ENCODE measurements at places on chromosomes 3 and 15.

GRCh38 chr3:193051314-193051713, 133.7 kb upstream of the MB21D2 start:
- no peak for DNase-seq

GRCh38 chr15:84659904-84660781, 2.1 kb upstream of the NMB start:
- no peak for DNase-seq

DNA sequence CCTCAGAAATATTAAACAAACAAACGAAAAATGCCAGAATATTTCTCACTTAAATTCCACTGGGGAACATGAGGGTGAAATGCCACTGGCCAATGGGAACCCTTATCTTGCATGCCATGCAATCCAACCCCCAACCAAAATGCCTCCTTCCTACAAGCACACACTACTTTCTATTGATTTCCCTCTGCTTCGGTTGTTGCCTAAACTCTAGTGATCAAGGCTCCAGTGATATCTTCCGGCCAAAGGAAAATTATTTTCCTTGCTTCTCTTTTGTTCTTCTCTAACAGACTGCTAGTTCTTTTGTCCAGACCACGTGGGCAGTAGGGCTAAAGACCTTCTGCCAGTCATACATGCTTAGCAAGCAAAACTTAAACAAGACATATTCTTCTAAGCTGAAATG, 115.7 kb downstream of the TMCC1 start:
- no peak for DNase-seq

DNA sequence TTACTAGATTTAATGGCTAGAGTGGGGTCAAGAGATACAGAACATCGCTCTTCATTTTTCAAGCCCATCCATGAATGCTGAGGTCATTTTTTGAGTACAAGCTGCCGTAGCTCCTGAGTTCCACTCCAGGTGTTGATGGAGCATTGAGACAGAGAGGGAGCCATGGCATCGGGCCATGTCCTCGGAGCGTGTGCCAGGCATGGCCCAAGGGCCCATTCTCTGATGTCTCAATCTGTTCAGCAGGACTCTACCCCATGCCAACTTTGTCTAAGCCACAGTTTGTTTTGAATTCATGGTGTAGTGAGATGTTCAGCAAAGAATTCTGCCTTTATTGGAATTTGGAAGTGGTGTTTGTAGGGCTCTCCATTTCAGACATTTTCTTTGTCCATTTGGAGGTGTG, 110.5 kb upstream of the ADAMTS9 start:
- no peak for DNase-seq

GRCh38 chr3:157639756-157640426, 136.7 kb upstream of the VEPH1 start:
- DNase-seq: no peak

DNA sequence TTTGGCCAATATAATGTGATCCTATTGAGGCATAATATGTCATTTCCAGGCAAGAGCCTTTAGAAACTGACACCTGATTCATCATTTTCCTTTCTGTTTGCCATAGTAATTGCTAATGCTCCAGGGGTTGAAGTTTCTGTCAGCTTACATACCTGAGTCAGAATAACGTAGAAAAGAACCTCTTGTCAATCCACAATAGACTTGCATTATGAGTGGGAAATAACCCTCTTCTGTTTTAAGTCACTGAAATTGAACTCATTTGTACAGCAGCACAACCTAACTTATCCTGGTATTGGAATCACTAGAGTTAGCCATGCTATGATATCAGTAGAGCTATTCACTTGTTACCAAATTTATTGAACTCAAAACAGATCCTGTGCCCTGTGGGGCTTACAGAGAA, 101.7 kb upstream of the TP63 start:
- no peak for DNase-seq

DNA sequence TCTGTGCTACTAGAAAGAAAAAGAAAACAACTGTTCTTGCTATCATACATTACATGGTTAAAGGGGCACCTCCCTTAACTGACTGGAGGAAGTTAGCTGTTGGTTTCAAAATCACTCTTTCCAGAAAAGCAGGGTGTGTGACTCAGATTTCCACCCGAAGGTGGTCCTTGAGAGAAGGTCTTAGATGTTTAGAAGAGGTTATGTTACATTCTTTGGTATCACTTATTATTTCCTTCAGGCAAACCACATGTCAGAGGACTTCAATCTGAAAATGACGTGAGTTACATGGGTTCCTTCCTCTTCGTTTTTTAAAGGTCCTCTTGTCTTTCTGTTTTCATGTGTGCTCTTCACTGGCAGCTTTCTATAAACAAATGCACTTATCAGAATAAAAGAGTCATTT, 307.9 kb upstream of the CBLB start:
- no peak for DNase-seq

GRCh38 chr3:183946037-183946436, 61.4 kb upstream of the PARL start:
- no peak for DNase-seq

DNA sequence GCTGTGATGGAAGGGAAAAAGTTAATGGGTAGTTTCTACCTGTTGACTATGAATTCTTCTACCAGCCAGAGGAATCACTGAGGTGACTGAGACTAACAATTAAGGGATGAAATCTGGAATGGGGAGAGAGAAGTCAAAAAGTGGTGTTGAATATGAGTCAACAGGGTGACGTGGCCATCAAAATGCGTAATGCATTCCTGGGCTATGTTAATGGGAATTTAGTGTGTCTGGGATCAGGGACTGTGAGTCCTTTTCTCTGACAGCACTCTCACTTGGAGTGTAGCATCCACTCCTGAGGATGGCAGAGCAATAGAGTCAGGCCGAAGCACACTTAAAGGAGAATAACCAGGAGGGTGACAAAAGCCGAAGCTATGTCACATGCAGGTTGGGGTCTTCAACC, 60.4 kb downstream of the MESD start:
- DNase-seq: no peak

DNA sequence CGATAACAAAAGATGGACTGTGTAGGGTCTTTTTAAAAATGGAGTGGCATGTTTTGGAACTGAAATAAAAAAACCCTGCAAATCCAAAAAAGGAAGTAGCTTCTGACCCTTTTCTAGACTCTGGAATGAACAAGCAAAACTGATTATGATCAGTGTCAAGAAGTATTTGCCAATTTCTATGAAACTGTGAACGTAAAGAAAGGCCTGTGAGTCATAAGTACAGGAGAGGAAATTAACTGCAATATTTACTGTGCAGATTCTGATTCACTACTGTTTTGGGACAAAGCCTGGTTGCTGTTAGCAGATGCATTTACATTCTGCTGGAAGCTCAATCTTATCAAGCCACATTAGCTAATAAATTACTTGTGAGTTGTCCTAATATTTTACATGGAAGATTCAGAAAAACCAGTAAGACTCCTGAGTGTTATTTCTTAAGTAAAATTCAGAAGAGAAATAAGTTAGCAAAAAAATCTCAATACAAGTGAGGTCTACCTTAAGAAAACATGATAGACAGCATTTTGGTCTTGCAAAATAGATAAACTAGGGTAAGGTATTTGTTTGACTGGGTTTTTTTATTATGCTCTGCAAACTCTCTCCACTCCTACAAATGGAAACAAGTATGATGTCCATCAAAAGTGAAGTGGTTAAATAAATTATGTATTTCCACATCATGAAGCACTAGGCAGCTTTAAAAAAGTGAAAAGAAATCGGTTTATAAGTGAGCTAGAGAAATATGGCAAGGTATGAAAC, 90.2 kb upstream of the LMOD3 start:
- DNase-seq: no peak

- DNase-seq: no peak
Measured at GRCh38 chr15:81362790-81363189, 11.2 kb downstream of the TMC3 start.

- no peak for DNase-seq
Measured at GRCh38 chr15:81981908-81982307, 63.9 kb downstream of the MEX3B start.

GRCh38 chr15:83914906-83915305, 261.0 kb downstream of the ADAMTSL3 start:
- DNase-seq: no peak

DNA sequence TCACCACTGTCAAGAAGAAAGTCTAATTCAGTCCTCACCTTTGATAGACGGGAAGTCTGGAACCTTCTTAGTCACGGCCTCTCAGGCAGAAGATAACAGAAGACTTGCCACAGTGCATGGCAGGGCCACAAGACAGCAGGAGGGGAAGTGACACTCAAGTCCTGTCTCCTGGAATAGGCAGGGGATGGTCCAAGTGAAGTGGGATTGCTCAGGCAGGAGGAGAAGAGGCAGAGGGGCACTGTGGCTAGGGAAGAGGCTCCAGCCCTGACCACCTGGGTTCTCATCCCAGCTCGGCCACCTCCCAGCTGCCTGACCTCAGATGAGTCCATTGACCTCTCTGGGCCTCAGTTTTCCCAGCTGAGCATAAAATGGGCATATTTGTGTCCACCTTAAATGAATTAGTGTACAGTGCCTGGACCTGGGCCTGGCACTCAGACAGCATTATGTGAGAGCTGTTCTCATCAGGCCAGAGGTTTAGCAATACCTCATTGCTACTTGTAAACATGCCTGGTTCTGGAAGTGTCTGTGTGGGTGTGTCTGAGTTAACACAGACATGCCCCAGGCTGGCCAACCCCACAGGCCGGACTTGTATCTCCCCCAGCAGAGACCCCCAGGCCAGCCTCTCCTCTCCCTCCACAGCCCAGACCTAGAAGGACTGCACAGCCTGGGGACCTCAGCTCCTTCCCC, 11.5 kb upstream of the PCSK6 start:
- no peak for DNase-seq

- DNase-seq: no peak
Measured at GRCh38 chr3:31077021-31077601, 182.7 kb upstream of the GADL1 start.

- no peak for DNase-seq
Measured at GRCh38 chr15:88509321-88509720, 37.2 kb downstream of the DET1 start.

GRCh38 chr15:82751308-82751707, 41.6 kb upstream of the AP3B2 start:
- no peak for DNase-seq

GRCh38 chr3:136932523-136932922, 25.3 kb upstream of the IL20RB start:
- no peak for DNase-seq

DNA sequence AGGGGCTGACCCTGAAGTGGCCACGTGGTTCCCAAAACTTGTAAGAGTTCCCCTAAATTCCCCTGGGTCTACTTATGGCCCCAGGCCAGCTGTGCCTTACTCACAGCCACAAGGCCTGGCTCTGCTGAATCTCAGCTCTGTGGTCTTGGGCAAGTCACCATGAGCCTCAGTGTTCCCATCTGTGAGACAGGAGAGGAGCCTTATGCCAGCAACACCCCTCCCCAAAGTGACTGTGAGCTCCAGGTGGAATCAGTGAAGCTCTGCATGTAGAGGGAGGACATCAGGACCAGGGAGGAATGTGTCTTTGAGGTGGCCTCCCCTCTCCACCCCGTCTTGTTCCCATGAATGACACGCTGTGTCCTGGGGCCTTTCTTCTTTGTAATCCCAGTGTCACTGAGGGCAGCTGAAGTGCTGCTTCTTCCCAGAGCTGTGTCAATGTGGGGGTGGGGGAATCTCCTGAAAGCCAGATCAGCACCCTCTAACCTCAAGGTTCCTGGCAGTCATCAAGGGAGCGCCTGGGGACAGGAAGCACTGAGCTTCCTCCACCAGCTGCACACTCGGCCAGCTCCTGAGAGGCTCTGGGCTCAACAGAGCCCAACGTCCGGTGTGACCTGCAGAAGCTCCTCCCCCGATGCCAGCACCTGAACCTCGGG, 258.9 kb downstream of the UACA start:
- no peak for DNase-seq

DNA sequence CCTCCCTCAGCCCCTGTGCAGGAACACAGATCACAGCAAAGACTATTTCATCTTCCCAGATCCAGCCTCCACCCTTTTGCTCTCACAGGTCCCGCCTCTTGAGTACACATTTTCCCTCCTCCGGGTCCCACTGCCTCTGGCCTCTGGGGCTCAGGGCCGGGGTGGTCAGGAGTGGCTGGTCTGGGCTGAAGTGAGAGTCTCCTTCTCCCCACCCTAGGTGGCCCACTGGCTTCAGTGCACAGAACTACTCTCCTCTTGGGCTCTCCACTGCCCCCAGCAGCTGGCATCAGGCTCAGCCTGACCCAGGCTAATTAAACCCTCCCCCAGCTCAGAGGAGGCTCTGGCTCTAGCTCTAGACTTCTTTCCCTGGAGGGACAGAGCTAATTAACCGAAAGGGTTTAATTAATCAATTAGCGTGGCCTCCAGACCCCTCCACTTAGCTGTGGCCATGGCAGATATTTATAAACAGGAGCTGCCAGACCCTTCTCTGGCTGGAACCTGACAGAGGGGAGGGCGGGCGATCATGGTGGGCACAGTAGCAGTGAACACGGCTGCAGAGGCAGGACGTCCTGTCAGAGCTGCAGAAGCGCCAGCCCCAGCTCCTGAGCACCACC, 15.1 kb downstream of the DUSP7 start:
- peak; percentile 74 for DNase-seq

DNA sequence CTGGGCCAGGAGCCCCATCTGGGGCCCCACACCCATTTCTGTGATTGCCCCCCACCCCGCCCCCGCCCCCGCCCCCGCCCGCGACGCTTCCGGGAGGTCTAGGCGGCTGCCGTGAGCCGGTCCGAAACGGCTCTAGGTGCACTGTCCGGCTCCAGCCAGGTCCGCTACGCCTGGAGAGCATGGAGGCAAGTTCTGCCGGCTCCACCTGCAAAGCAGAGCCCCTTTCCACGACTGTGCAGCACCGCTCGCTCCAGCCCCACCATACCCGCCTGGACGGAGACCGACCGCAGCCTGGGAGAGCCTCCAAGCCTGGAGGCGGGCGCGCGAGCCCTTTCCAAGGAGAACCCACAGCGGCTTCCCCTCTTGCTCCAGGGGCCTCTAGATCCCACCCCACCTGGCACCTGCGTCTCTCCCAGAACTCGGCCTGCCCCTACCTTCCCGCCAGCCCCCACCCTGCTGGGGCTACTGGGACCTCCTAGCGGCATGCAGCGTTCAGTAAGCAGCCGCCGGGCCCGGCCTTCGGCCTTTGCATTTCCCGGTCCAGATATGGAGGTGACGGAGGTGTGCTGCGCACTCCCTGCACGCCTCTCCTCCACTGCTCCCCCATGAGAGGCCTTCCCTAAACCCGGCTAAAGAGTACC, 66.2 kb downstream of the KLF13 start:
- DNase-seq: peak; percentile 76

GRCh38 chr3:178443634-178444033, 92.6 kb upstream of the KCNMB2 start:
- DNase-seq: no peak

- DNase-seq: no peak
Measured at GRCh38 chr3:135444058-135444457, 521.5 kb upstream of the PPP2R3A start.

- no peak for DNase-seq
Measured at GRCh38 chr3:157290766-157291165, 130.8 kb upstream of the CCNL1 start.

- DNase-seq: no peak
Measured at GRCh38 chr15:99970891-99971430, 237.7 kb upstream of the LYSMD4 start.

- no peak for DNase-seq
Measured at GRCh38 chr3:158737410-158737809, 5.2 kb upstream of the RARRES1 start.

- no peak for DNase-seq
Measured at GRCh38 chr15:55970286-55970685, 23.1 kb downstream of the NEDD4 start.

GRCh38 chr3:98581474-98581873, 11.9 kb downstream of the CPOX start:
- DNase-seq: no peak

GRCh38 chr3:143604402-143605185, 243.7 kb downstream of the SLC9A9 start:
- DNase-seq: no peak

Measured in endodermal cell (in vitro differentiated cells).